Amniotic epithelial cell (primary cell): ENCODE measurements at places on chromosomes 2 and 18.
A peak's percentile ranks its signal among the peaks of the same experiment; 100 is the strongest.

DNA sequence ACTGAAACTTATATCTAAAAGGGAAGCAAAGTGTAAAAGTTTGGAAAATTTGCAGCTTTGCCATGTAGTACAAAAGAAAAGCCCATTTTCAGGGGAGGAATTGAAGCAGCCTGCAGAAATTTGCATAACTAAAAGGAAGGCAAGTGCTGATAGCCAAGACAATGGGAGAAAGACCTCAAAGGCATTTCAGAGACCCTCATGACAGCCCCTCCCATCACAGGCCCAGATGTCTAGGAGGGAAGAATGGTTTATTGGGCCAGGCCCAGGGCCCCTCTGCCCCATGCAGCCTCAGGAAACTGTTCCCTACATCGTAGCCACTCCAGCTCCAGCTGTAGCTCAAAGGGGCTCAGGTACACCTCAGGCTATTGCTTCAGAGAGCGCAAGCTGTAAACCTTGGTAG, 14.4 kb upstream of the WDR75 start:
- DNase-seq = no peak

DNA sequence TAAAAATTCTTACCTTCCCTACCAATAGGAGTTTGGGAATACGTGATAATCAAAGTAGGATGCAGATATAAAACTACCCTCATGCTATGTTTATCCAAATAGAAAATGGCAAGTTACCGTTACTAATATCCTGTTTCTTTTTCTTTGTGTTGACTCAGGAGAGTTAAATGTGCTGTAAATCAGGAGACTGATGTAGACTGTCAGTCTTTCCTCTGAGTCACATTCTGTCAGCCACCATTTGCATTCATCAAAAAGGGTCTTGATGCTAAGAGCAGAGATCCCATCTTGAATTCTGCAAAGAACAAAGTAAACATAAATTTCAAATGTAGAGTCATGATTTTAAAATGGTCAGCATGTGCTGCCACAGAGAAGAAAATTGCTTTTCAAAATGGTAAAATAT, 712.8 kb downstream of the SOCS6 start:
- DNase-seq = no peak

DNA sequence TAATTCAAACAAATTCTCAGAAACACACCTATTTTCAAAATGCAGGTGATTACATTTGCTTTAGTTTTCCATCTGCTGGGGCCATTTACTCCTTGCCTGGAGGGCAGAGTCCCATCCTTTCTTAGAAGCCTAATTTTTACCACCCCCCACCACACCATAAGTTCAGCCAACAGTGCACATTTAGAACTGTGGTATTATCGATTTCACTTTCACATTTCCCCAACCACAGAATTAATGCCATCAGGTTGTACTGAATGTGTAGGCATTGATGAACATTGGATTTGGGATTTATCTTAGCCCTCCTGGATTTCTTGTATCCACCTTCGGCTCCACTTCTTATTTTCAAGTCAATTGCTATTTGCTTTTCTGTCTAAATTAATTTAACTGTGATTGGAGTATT, 4.5 kb downstream of the SCYGR3 start:
- no peak for DNase-seq

- no peak for DNase-seq
Observed at GRCh38 chr2:236290742-236291425, 26.7 kb upstream of the ASB18 start.

GRCh38 chr2:107591561-107592279, 235.0 kb upstream of the RGPD4 start:
- DNase-seq = peak; percentile 24
